ENCODE measurements at places on chromosomes 2 and 18.

GRCh38 chr18:58624011-58624410 lies 4.9 kb downstream of the ALPK2 start:
- peak; percentile 88 for DNase-seq

DNA sequence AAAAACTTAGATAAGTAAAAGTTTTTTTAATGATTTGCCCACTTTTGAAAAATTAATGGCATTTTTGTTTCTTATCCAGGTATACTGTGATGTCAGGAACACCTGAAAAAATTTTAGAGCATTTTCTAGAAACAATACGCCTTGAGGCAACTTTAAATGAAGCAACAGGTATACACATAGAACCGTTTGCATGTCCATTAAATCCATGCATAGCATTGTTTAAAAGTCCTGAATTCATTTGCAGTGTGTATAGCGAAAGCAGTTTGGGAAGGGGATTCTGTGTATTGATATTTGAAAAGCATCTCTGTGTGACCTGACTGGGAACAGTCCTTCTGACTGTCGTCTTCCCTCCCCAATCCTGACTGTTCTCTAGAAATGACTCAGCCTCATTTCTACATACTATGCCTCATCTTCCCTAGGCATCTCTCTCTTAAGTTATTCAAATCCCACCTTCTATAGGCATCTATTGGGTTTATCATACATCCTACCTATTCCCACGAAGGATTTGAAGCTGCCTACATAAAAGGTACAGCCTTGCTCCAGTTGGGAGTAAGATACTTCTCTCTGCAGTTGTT lies 79.2 kb upstream of the MAP3K20 start:
- peak; percentile 49 for DNase-seq

DNA sequence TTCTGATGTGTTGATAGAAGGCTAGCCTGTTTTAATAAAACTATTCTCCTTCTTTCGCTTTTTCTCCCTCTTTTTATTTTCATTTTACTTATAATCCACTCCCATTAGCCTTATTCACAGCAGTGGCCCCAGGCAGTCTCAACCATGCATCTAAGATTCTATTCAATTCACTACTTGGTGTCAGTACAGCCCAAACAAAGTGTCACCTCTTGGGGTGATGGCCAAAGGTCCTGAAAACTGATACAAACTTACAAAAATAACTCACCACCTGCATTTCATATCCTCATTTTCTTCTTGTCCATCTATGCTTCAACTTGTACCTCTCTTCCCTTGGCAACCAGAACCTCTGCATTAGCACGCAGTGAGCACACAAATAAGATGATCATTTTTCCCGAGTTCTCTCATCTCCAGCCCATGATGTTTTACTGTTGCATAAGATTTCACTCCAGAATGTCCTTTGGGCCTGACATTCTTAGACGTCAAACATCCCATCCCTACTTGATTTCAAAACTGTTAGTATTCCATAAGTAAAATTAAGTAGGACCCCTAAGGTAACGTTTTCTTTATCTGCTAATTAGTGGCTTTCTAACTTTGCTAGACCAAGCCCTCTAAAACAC lies 559.3 kb upstream of the TNP1 start:
- DNase-seq = no peak

DNA sequence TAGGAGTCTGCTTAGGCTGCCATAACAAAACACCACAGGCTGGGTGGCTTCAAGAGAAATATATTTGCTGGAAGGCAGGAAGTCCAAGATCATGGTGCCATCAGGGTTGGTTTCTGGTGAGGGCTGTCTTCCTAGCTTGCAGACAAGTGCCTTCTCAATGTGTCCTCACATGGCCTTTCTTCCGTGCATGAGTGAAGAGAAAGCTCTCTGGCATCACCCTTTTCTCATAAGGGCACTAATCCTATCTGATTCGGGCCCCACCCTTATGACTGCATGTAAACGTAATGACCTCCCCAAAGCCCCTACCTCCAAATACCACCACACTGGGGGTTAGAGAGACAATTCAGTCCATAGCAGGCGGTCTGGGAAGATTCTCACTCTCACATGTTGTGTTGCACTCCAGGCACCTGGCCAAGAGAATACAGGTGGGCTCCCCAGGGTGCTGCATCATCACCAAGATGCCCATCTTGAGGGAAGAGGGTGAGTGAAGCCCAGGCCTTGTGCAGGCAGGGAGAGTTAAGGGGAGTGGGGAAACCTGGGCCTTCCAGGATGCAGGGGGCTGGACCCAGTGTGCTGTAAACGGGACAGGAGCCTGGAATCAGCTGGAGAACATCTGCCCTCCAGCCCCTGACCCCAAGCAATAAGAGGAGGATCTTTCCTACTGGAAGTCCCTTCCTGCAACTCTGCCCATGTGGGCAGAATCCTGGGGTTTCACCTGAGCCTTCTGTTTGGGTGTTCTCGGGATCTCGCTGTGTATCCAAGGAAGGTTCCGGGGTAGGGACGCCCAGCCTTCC lies 10.2 kb downstream of the CATIP start:
- no peak for DNase-seq

GRCh38 chr2:164084066-164084465 lies 348.3 kb upstream of the FIGN start:
- DNase-seq = peak; percentile 2

DNA sequence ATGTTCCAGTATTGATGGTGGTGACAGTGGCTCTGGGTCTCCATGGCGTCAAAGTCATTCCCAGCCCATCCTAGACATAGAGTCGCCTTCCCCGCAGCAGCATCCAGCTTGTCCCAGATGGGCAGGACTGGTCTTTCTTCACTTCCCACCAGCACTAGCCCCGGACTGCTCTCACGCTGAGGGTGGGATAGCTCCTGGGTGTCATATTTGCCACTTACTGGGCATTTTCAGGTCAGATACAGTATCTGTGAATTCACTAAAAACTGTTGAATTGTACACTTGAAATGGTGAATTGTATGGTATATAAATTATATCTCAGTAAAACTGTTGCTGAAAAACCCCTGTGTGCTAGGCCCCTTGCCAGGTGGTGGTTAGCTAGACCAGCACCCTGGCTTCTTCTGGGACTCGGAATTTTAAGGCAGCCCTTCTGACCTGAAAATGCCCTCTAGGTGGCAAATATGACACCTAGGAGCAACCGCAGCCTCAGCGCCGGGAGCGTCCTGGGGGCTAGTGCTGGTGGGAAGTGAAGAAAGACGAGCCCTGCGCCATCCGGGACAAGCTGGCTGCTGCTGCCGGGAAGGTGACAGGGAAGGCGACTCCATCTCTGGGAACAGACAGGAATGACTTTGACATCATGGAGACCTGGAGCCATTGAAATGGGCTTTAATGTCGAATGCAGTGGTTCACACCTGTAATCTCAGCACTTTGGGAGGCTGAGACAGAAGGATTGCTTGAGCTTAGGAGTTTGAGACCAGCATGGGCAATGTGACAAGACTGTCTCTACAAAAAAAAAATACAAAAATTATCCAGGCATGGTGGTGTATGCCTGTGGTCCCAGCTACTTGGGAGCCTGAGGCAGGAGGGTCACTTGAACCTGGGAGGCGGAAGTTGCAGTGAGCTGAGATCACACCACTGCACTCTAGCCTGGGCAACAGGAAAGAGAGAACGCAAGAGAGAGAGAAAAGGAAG lies 56.2 kb downstream of the DDX1 start:
- no peak for DNase-seq

DNA sequence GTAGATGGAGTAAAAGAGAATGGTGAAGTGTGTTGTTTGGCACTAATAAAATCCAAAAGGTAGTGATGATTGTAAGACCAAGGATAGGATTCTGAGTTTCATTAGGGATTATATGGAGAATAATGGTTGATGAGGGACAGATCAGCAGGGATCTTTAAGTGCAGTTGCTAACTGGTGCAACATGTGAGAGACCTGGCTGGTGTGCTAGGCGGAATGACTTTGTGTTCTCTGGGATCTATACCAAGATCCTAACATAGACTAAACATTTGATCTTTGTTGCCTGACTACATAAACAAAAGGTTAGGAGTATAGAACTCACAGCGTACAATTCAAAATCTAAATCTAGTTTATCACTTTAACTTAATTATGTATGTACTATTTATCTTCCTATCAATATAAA lies 135.4 kb downstream of the PTRHD1 start:
- no peak for DNase-seq

GRCh38 chr2:160984426-160985077 lies 175.7 kb upstream of the TANK start:
- DNase-seq = no peak

All from fibroblast of skin of scalp (primary cell).